ENCODE measurements at places on chromosomes 1 and 21.

- DNase-seq, result no peak
These were observed 103.0 kb downstream of the SSBP3 start for GRCh38 chr1:54302951-54303843.

- DNase-seq, result no peak
These were observed 24.1 kb downstream of the PIGM start for GRCh38 chr1:160007577-160008200.

- no peak for DNase-seq
These were observed 49.2 kb upstream of the NTPCR start for GRCh38 chr1:232901255-232901654.

- DNase-seq, result no peak
These were observed 7.5 kb upstream of the PSEN2 start for GRCh38 chr1:226862890-226863289.

DNA sequence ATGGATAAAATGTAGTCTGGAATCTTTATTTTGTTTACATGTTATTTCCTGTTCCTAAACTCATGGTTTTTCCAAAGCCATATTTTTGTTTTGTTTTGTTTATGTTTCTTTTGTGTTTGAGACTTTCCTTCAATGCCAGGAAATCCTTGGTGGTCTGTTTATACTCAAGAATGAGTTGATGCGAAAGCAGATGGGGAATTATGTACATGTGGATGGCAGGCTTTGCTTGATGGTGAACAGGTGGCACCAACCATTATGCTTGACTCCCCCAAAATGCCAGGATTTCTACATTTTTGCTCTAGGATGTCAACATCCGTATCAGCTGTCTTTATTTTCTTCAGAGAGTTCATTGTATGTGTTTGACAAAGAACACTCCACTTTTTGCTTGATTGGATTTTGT is 448.5 kb downstream of the PRDM2 start:
- DNase-seq, result no peak
